ENCODE measurements at places on chromosomes 12 and 14. TPM values are rescaled to one million over a fixed set of nuclear protein-coding genes. Genes with fewer than 3 reads are reported as not detected.

KERA gene
- total RNA-seq: not detected

PLA2G1B gene
- total RNA-seq: not detected

NELL2 gene
- total RNA-seq: not detected

RNASE4 gene
- 4.3 TPM for total RNA-seq

APOF gene
- total RNA-seq: not detected

MYF6 gene
- not detected for total RNA-seq

RFLNA gene
- not detected for total RNA-seq

SDR9C7 gene
- not detected for total RNA-seq

EIF2S3B gene
- total RNA-seq: 0.45 TPM

MYH6 gene
- 0.02 TPM for total RNA-seq

MIP gene
- total RNA-seq: not detected

C3AR1 gene
- total RNA-seq: not detected

TMEM253 gene
- total RNA-seq: 0.66 TPM
